Epithelial cell of esophagus (primary cell): ENCODE measurements at places on chromosomes 1 and 21.

- DNase-seq: peak; percentile 36
Observed at GRCh38 chr1:25773441-25774125, 26.4 kb upstream of the SELENON start.

GRCh38 chr1:20505488-20505887 is 2.5 kb downstream of the MUL1 start:
- DNase-seq: no peak

GRCh38 chr1:180003026-180003695 is 48.6 kb downstream of the CEP350 start:
- DNase-seq: no peak

DNA sequence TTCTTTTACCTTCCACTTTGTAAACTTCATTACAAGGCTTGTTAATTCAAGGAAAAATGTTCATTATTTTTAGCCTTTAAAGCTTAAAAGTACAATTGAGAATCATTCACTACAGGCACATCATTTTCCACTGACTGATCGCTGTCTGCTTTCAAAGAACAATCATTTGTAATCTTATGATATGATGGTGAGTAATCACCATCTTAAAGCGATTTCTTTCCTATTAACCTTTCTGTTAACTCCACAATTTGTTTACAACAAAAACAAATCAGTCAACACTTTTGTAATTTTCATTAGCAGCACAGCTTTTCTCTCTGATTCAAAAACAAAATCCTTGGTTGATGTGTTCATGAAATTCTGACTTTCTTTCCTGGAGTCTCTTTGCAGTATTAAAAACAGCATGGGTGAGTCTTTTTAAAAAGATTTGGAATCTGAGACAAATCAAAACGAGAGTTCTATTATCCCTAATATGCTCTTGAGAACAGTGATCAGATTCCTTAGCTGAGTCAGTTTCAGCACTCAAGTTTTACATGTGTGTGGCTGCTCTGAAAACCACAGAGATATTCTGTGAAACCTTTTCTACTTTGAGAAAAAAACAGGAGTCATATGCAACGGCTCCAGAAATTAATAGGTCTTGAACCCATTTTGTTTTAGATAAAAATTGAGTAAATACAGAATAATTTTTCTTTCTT is 145.8 kb upstream of the TMPRSS15 start:
- DNase-seq: no peak

DNA sequence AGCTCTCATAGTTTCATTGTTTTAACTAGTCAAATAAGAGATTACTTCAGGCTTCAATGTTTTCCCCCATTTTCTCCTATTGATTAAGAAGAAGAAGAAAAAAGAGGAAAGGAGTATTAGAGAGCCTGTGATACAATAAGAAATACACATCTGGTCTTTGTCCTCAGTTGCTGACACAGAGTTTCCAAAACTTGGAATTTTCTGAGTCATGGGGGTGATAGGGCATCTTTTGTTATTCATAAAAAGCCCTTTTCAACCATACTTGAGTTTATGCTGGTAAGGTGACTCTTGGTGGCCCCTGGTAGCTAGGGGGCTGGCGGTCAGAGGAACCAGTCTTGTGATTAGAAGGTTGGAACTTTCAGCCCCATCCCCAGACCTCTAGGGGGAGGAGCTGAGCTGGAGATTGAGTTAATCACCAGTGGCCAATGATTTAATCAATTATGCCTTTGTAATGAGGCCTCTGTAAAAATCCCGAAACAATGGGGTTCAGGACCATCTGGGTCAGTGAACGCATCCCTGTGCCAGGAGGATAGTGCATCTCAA is 28.9 kb upstream of the KLF18 start:
- no peak for DNase-seq
